ENCODE measurements at places on chromosomes 5 and 9.

- DNase-seq: no peak
Observed at GRCh38 chr9:82183181-82183860, 194.7 kb downstream of the SPATA31D1 start.

GRCh38 chr9:7089406-7090193 is 331.8 kb downstream of the KDM4C start:
- no peak for DNase-seq

- DNase-seq: no peak
Observed at GRCh38 chr5:139133282-139133681, 64.9 kb downstream of the SIL1 start.

DNA sequence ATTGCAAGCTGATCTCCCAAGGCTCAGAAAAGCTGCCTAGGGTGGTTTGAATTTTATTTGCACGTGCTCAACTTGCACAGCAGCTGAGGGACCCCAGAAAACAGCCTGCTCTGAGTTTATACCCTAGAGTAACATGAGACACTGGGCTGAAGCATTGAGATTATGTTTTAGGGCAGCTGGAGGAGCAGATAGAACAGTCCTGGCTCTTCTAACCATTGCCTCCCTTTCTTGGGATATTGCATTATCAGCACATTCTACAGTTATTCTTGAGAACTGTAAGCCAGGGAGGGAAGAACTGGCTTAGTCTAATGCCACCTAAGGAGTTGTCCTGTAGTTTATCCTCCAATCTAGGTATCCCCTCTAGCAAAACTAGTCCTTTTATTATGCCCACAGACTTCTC is 10.3 kb downstream of the SMC2 start:
- no peak for DNase-seq

DNA sequence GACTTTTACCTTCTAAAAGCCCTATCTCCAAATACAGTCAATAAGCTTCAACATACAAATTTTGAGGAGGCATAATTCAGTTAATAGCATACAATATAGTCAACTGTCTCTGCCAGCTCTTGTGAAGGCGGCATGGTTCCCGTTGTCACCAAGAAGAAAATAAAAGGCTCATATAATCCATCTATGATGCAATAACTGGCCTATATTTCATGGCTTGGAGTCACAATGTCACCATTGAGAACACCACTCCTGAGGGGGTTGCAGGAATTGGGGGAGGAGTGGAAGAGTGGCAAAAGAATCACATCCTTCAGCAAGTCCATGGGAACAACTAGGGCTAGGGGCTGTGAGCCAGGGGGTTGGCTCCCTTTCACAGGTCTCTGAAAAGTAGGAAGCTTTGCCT is 16.0 kb upstream of the ASTN2 start:
- DNase-seq: no peak

- DNase-seq: no peak
Observed at GRCh38 chr5:38453921-38454320, 102.5 kb downstream of the LIFR start.

Data from activated naive CD4-positive, alpha-beta T cell (primary cell).